ENCODE measurements at places on chromosomes 1 and 21.

GRCh38 chr1:89616844-89617627 lies 15.9 kb upstream of the LRRC8C start:
- no peak for DNase-seq

GRCh38 chr21:44598061-44598460 lies 2.3 kb upstream of the KRTAP10-7 start:
- no peak for DNase-seq

GRCh38 chr1:239315631-239316217 lies 70.6 kb upstream of the CHRM3 start:
- no peak for DNase-seq

- DNase-seq: no peak
Measured at GRCh38 chr1:206495493-206496046, 11.8 kb upstream of the RASSF5 start.

DNA sequence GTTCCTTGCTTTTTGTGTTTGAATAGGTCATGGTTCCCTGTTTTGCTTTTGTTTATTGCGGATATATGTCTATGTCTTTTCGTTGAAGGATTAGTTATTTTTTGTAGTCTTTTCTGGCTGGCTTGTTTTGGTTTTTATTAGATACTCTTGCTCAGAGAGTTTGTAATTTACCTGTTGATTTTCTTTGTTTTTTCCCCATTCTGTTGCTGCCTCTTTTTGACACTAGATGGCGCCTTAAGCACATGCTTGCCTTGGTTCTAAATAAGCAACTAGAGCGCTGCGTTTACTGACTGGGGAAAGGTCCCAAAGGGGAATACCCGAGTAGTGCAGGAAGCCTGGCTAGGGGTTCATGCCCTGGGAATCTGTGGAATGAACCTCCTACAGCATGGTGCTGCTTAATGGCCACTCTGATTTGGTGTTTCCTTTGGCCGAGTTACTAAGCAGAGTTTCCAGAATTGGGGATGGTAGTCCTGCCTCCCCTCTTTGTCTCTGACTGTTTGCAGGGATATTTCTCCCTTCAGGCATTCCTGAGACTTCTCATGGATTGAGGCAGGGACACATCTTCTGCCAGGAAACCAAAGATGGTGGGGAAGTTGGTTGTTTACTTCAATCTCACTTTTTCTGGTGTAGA lies 143.2 kb downstream of the PTPRU start:
- DNase-seq: no peak

DNA sequence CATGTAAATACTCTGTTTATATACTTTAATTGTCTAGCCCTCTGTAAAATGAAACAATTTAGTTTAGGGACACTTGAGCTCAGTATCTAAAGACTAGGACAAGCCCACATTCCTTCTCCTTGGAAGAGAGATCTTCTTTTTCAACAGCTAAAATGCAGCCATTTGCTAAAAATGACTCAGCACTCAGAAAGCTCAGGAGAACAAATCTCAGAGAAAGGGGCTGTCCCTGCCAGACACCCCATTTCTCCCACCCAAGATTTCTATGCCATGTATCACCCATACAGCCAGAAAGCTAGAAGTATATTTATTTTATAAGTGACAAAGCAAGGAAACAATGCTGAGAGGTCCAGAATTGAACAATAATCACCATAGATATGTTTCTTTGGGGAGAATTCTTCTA lies 23.2 kb upstream of the PRDX6 start:
- no peak for DNase-seq

GRCh38 chr1:154326546-154327465 lies 1.5 kb downstream of the ATP8B2 start:
- DNase-seq: peak; percentile 85
